ENCODE measurements at places on chromosomes 12 and 14.
A peak's percentile ranks its signal among the peaks of the same experiment; 100 is the strongest.

DNA sequence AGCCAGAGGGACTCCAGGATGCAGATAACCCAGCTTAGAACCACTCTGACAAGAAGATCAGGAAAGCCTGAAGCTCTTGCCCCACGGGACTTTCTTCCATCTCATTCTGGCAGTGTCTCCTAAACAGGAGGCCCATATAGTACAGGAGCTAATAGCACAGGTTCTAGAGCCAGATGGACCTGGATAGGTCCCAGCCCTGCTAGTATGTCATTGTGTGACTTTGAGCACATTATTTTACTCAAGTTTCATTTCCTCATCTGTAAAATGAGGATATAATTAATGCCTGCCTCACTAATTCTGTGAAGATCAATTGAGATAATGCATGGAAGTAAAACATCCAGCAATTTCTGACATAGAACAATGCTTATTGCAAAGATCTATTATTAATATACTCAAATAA, 66.5 kb upstream of the GZMB start:
- DNase-seq = no peak

- peak; percentile 29 for DNase-seq
Observed at GRCh38 chr12:86683568-86684304, 427.5 kb upstream of the MGAT4C start.

GRCh38 chr14:73783107-73783727, 68.4 kb upstream of the PTGR2 start:
- DNase-seq = peak; percentile 13

DNA sequence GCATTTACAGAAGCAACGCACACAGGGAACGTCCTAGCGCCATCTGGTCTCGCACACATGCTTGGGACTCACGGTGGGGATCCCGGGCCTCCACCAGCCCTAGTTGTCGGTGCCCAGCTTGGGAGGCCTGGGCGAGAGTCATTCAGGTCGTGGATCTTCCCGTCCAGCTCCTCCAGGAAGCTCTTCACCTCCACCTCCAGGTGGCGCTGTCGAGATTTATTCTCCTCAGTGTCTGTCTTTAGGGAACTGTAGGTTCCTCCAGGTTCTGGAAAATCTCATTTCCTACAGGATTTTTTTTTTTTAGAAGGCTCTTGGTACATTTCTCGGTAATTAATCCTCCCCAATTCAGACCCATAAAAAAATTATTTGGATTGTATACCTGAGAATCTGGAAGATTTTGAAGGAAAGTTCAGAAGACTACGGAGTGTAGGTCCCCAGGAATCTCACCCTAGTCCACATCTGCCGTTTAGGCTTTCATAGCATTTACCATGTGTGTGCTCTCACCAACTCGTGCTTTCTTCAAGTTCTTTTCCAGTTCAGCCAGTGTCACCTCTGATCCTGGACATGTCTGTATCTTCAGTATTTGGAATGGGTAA, 910.0 kb downstream of the TMEM121 start:
- peak; percentile 74 for DNase-seq

- DNase-seq = no peak
Observed at GRCh38 chr12:42186793-42187192, 42.1 kb upstream of the GXYLT1 start.

- DNase-seq = peak; percentile 84
Observed at GRCh38 chr12:69330475-69331473, 17.4 kb upstream of the LYZ start.

DNA sequence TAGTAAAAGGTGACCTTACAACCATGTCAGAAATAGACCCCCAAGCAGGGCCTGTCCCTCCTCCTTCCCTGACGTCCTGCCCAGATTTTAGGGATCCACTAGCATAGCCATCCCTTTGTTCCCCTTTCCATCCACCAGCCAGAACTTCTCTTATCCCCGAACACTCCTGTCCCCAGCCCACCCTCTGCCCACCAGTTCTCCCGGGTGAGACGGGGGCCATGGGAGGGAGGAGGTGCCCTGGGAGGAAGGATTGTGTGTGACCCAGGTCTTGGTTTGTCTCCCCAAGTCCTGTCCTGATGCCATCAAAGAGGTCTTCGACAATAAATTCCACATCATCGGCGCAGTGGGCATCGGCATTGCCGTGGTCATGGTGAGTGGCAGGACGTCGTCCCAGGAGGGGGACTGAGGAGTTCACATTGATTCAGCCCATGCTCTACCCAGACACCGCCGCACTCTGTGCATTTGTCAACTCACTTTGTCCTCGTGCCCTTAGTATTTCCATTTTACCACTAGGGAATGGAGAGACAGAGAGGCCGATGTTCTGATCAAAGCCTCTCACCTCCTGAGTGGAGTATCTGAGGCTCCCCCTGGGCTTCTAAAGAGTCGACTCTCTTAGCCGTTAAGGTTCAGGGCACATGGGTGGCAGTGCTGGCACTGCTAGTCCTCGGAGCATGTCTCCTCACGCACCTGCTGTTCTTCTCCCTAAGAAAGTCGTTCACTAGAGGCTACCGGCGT, 35.9 kb downstream of the CD9 start:
- peak; percentile 45 for DNase-seq

DNA sequence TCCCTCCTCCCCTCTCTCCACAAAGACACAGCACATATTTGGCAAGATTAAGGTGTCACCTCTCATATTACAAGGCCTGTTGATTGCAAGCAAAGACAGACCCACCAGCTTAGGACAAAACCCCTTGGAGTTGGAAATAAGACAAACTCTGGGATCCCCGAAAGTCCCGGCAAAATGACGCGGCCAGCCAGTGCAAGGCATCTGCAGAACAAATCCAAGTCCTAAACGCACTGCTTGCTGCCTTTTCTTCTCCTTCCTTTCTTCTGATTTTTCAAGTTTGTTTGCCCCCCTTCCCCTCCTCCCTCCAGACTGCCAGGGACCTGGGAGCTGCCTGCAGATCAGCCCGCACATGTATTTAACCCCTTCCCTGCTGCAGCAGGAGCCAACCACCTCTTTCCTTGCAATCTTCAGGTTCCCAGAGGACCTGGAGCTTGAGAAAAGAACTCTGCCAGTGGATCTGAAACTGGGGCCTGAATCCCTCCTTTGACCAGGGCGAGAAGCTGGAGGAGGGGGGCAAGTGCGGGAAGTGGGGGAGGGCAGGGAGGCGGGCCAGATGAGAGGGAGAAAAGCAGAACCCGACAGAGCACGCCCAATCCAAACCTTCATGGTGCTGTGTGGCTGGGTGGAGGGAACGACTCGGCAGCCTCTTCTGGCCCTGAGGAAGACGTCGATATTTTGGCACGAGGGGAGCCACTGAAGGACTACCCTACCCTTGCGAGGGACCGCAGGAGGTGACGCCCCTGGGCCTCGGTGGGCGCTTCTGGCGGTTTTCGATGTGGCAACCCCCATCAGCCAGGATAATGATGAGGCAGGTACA, 2.0 kb upstream of the NTF3 start:
- no peak for DNase-seq

GRCh38 chr12:2402073-2402579, 349.3 kb downstream of the CACNA1C start:
- no peak for DNase-seq

GRCh38 chr12:53530920-53531319, 23.6 kb upstream of the NPFF start:
- DNase-seq = no peak

- DNase-seq = no peak
Observed at GRCh38 chr12:53613821-53614220, 12.4 kb downstream of the ATF7 start.

DNA sequence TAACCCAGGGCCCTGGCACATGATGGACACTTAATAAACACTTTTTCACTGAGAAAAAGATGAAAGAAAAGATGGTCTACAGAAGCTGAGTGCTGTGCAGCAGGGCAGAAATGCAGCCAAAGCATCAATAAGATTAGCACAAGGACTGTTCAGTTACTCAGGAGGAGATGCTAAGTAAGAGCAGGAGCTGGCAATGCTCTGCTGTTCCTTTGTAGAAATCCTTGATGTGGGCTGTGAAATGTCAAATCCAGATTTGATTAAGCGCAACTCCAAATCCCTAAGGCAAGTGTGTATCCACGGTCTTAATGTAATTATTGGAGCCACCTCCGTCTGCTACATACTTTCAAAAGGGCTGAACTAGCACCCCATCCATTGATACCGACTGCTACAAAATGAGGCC, 151.8 kb upstream of the BTG1 start:
- no peak for DNase-seq

DNA sequence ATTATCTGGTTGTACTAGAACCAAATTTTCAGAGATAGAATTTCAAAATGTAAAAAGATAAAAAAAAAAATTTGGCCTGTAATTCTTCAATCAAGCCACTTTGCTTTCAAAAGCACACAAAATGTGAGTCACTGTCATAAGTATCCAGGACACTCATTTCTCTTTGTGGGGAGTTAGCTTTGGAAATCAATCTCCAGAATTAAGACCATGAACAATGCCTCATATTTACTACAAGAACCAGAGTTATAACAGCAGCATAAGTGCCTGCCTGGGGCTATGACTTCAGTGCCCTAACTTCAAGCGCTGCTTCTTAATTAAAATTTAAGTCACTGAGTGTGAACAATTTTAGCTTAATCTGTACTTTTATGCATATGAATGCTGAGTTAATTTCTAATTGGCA, 162.1 kb downstream of the C12orf42 start:
- peak; percentile 78 for DNase-seq

DNA sequence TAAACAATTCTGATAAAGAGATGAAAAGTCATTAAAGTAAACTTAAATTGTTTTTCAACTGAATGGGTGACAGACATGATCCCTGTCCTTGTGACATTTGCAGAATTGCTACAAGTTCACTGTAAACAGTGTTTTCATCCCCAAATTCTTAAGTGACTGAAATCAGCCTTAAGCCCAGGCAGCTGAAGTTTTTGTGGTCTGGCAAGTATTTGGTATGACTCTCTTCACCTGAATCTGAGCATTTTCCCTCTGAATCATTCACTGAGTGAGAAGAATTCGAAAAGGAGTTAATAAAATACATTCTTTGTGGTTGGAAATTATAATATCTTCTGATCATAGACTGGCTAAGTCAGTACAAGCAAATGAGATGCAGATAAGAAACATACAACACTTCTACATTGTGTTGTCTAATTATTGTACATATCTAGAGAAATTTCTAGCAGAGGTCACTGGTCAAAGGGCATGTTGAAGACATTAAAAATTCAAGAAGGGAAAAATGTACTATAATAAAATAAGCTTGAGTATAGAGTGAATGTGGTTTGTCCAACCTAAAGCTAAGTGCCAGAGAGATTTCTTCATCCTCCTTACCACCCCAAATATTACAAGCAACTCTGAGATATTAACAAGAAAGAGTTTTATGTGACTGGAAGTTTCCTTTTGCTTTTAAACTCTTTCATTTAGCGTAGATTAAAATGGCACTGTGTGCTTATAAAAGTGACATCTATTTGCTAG, 177.8 kb upstream of the DIO2 start:
- no peak for DNase-seq

- DNase-seq = no peak
Observed at GRCh38 chr12:54160769-54161480, 27.9 kb downstream of the SMUG1 start.

DNA sequence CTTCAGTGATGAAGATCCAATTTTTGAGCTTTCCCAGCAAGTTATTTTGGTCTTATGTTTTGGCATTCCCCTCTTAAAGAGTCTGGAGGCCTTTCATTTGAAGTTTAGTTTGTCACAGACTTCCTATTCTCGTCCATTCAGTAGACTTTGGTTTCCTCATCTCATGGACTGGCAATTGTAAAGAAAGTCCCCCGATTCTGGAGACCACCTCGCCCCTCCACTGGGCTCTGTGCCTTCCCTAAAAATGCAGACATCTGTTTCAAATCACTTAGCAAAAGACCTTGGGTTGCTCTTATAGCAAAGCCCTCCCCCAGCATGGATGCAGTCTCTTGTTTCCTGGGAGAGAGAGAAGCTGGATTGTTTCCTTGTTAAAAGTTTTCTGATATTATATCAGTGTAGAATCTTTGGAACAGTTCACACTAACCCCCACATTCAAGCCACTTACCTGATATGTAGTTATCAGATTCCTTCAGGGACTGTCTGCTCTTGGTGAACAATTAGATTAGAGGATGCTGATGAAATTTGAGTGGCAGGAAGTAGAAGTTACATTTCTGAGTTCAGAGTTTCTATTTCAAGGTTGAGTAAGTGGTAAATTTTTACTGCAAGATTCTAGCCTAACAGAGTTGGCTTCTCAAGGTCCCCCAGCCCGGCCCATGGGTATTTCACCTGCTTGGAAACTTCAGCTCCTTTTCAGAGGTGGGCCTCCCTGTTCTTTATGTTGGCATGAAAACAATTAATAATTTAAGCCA, 56.3 kb downstream of the PLXNC1 start:
- DNase-seq = no peak

- no peak for DNase-seq
Observed at GRCh38 chr12:62930546-62931425, 4.2 kb downstream of the PPM1H start.

DNA sequence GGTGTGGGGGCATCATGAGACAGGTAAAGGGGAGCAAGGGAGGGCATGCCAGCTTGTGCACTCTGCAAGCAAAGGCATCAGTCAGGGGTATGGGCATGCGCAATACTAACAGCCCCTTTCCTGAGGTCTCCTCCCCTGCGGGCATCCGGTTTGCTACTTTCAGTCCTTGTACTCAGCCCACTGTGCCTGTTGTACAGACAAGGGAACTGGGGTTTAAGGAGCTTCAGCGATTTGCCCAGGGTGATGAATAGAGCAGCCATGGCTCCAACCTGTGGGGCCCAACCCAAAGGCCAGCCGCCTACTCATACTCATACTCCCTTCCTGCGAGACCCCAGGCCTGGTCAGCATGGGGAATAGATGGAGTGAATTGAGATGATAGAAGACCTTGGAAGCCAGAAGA, 66.7 kb downstream of the GALNT16 start:
- DNase-seq = no peak

GRCh38 chr12:70364695-70365397, 1.2 kb upstream of the KCNMB4 start:
- DNase-seq = peak; percentile 48

GRCh38 chr14:89755816-89756215, 198.7 kb downstream of the EFCAB11 start:
- DNase-seq = no peak

GRCh38 chr12:60173224-60174170, 577.7 kb downstream of the SLC16A7 start:
- no peak for DNase-seq

DNA sequence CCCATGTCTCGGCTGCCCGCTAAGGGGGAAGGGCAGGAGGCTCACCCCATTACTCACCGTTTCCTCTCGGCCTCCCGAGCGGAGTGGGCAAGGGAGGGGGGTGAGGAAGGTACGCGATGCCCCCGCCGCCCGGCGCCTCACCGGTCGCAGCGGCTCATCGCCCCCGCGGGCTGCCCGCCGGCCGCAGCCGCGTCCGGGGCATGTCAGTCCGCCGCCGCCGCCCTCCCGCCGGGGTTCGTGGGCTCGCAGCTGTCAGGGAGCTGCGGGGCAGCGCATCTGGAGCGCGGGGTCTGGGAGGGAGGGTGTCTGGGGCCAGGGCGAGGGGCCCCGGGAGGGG, 461 bp downstream of the SLC8A3 start:
- DNase-seq = peak; percentile 61

Data from DMS53 (cell line).